ENCODE measurements at places on chromosomes 11 and 22. TPM values are rescaled to one million over a fixed set of nuclear protein-coding genes. Genes with fewer than 3 reads are reported as not detected.

Gene C11orf87
- total RNA-seq: 0.29 TPM

Gene CCDC73
- 0.06 TPM for total RNA-seq

Gene SLC17A6
- not detected for total RNA-seq

Gene C22orf15
- total RNA-seq: 1.1 TPM

Gene MS4A4A
- 7.9 TPM for total RNA-seq

All from metanephros (tissue), 2 donors.